ENCODE measurements at places on chromosomes 1 and 21. TPM values are rescaled to one million over a fixed set of nuclear protein-coding genes. Genes with fewer than 3 reads are reported as not detected.

Gene C1orf226
- total RNA-seq: 4.8 TPM

GRCh38 chr1:51818487-51818886 is 60.0 kb downstream of the NRDC start:
- ATAC-seq: no peak

Gene FCRL1
- total RNA-seq: 1.2 TPM

Gene PERM1
- total RNA-seq: not detected

Gene PRAMEF7
- not detected for total RNA-seq

Gene CLEC20A
- total RNA-seq: not detected

- no peak for ATAC-seq
Observed at GRCh38 chr1:44682883-44683265, 8.4 kb downstream of the ARMH1 start.

DNA sequence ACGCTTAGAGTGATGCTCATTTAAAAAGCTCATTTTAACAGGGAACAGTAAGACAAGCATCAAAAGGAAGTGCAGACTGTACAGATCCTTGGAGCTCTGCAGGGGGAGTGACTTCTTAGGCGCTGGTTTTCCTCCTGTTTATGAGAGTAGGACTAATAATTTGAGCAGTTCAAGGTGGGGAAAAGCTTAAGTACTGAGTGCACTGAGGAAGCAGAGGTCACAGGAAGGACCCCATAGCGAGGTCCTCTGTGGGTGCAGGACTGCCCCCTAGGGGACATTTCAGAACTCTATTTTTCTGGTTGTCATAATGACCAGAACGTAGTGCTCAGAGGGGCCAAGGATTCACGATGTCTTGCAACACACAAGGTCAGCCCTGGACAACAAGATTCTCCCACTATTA is 112.1 kb downstream of the HLCS start:
- peak; percentile 15 for ATAC-seq

DNA sequence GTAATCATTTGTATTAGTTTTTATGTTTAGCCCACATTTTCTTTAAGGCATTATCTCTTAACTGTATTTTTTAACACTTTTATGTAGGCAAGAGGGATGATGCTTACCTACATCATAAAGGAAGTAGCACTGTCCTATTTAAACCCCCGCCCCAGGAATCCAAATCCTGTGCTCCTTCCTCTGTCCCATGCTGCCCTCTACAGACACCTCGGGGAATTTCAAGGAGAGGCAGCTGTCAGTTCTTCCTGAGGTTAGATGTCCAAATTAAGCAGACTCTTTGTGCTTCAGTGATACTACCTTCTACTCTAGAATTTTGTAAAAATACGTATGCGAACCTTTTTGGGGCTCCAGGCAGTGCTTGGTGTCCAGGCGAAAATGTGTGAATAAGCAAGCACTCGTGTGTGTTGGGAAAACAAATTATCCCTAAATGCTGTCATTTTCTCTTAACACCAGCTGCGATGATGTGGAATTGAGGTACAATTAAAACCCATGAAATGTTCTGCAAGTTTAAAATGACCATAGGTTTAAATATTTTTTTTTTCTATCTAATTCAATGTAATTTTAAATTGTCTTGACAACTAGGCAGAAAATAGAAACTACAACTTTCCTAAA is 19.2 kb downstream of the CRCT1 start:
- peak; percentile 79 for ATAC-seq

DNA sequence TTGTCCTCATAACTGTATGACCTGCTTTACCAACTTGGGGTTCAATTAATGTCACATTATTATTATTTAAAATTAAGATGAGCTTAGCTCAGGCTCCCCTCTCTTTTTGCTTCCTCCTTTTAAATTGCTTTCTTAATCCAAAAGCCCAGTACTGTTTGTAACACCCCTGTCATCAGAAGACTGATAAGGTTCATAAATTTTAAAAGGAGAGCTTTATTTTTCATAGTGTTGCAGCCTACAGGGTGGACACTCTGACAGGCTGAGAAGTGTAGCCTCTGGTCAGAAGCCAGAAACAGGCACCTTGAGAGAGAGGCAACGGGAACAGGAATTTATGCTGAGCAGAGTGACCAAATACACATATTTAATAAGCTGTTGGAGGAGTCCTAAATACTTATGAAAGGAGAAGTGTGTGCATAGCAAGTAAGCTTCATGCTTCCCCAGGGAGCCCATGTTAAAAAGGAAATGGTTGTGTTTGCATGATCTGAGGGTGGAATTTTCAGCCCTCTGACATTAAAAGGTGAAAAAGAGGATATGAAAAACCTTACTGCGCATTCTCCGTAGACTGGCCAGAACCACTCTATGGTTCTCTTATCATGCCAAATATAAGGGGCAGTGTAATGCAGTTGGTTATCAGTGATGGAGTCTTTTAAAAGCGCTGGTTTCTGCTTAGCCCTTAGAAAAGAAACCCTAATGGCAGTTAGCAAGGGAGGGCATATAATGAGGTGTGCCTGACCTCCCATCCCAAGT is 30.5 kb upstream of the FGGY start:
- ATAC-seq: no peak

Gene OR2L13
- total RNA-seq: not detected

Gene CELA2A
- 0.36 TPM for total RNA-seq

DNA sequence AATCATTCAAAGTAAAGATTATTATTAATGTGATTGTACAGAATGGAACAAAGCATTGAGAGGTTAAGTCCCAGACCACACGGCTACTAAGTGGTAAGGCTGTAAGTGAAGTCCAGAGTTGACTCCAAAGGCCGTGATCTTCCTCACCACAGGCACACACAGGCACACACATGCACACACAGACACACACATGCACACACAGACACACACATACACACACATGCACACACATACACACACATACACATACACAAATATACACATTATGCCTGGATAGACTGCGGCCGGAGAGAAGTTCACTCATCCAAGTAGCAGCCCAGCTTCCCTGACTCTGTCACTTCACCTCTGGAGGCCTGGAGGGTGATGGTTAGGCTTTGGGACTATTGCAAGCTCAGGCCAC is 121.9 kb downstream of the HLX start:
- ATAC-seq: no peak

- ATAC-seq: peak; percentile 74
Observed at GRCh38 chr1:184483101-184483683, 96.4 kb downstream of the C1orf21 start.

GRCh38 chr21:39788383-39788782 is 43.4 kb downstream of the IGSF5 start:
- peak; percentile 94 for ATAC-seq

Gene USH2A
- total RNA-seq: not detected

Gene TOE1
- 6.1 TPM for total RNA-seq

- ATAC-seq: peak; percentile 90
Observed at GRCh38 chr1:173868266-173869020, at the start of gene ZBTB37. Gene ZBTB37, plus strand, starts transcription at chr1:173868380. Its CDS starts 1,846 bp downstream, at chr1:173870226.

DNA sequence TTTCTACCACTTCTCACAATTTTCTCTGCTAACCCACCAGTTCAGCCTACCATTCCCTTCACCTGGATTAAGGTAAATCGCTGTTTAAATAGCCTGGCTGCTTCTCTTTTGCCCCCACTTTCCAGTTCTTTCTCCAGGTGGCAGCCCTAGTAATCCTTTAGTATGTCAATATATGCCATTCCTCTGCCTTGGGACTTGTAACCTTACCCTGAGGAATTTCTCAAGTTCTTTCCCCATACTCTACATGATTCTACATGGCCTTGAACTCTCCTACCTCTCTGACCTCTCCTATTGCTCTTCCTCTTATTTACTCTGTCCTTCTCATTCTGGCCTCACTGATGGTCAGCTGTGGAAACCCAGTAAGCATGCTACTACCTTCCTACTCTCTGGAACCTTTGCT is 546.0 kb downstream of the PLA2G4A start:
- ATAC-seq: no peak

- no peak for ATAC-seq
Observed at GRCh38 chr1:190391582-190391981, 86.1 kb downstream of the BRINP3 start.

DNA sequence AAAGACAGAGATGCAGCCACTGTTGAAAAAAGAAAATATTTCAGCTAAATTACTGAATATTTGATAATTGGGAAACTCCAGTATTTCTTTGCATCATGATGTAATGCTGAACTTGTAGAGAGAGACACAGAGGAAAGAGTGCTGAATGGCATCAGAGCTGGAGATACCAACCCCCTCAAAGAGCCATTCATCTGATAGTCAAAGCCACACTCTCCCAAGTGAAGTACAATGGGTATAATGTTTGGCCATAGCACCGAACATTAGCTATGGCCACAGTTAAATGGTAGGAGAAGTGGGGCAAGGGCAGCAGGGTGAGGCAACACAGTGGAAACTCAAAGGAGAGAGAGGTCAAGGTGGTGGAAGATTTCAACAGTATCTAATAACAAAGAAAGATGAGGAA is 107.5 kb upstream of the TNFSF4 start:
- ATAC-seq: no peak

Gene SLAMF9
- total RNA-seq: 0.28 TPM

- no peak for ATAC-seq
Observed at GRCh38 chr1:2999571-2999970, 21.7 kb upstream of the ACTRT2 start.

DNA sequence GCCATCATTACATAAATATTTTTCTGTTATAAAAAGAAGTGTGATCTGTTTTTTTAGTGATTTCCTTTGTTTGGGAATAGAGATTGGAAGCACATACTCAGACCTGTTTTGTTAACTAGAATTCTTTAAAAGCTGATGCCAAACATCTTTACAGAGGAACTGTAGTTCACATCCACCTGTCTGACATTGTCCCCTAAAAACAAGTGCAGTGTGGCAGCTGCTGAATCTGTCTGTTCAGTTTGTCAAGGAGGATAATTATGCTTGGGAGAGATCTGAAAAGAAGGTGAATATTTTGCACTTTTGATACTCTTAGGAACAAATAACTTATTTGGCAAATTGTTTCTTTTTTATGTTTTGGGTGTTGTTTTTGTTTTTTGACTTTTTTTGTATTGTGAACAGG is 13.6 kb downstream of the AGMAT start:
- ATAC-seq: no peak

DNA sequence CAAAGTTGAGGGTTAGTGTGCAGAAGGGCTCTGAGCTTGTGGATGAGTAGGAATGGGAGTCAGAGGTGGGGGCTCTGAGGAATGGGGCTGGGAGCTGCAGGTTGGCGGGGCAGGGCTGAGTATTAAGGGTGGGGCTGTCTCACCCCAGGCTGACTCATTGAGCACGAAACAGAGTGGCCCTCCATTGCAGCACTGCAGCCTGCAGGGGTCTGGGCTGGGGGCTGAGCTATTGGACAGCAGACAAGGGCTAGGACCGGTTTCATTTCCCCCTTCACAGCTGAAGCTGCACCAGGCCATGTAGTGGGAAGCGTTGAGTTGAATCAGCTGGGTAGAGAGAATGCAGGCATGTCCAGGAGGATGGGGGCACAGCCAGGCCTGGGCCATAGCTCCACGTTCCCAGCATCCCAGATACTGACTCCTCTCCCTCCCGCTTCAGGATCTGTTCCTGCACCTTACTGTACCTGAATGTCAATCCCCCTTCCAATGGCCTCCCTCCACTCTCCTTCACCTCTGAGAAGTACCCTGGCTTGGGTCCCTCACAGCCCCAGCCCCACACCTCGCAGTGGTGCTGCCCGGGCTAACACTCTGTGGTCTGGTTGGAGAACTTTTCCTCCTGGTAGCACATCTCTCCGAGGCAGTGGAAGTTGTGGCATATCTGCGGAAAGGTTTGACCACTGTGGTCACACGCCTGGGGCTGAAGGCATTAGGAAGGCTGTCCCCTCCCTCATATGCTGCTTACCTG is 4.4 kb upstream of the INPP5B start:
- ATAC-seq: peak; percentile 23

GRCh38 chr1:192581131-192581927 is 5.8 kb downstream of the RGS1 start:
- ATAC-seq: no peak

Gene GJB4
- total RNA-seq: 1.4 TPM

GRCh38 chr1:30894508-30894973 is 14.0 kb downstream of the SDC3 start:
- ATAC-seq: no peak

Gene SIPA1L2
- 36.9 TPM for total RNA-seq

- no peak for ATAC-seq
Observed at GRCh38 chr1:235651170-235651806, 1.7 kb upstream of the GNG4 start.

GRCh38 chr1:1145547-1145914 is 28.1 kb upstream of the TTLL10 start:
- ATAC-seq: no peak

DNA sequence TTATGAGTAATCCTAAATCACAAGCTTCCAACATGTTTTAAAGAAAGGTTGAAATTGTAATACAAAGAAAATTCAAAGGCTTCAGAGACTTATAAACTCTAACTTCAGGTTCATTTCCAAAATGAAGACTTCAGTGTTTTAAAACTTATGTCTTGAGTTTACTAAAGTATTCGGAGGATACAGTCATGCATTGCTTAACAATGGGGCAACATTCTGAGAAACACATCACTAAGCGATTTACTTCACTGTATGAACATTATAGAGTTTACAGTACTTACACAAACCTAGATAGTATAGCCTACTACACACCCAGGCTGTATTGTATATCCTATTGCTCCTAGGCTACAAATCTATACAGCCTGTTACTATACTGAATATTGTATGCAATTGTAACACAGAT is 38.3 kb downstream of the CEP170 start:
- ATAC-seq: no peak

GRCh38 chr1:103788377-103788776 is 38.7 kb downstream of the AMY1C start:
- ATAC-seq: no peak
